ENCODE measurements at places on chromosomes 4 and X. TPM values are rescaled to one million over a fixed set of nuclear protein-coding genes. Genes with fewer than 3 reads are reported as not detected.

DNA sequence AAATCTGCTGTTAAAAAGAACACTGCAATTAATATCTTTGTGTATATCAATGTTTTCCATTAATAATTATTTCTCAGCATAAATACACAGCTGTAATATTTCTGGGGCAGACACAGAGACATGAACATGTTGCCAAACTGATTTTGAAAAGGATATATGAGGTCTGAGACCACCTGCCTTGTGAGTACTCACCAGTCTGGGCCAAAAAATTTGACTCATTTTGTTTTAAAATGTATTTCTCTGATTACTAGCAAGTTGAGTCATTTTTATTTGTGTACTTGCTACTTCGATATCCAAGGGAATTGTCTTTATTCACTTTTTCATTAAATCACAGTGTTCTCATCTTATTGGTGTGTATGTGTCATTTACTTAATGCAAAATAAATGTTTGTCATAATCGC lies 8.5 kb upstream of the RAI2 start:
- DNase-seq, result no peak

- DNase-seq, result no peak
These were observed 111.3 kb upstream of the ELOVL6 start for GRCh38 chr4:110309675-110310074.

DNA sequence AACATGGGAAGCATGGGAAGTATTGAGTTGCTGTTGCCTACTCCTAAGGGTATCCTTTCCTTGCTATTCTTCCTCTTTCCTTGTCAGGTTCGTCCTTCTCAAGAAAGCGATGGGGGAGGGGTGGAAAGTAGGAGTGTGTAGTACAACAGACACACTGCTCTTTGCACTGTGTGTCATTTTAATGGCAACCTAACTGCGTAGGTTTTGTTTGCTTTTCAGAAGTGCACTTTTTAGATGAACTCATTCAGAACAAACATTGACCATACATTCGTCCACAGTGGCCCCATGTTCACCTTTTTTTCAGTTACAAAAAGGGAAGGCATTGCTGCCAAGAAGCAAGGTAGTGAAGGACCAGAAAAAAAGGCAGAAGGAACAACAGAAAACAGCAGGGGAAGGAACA lies 10.2 kb upstream of the YIPF6 start:
- DNase-seq, result no peak

PSAPL1 gene
- total RNA-seq, result not detected

- no peak for DNase-seq
These were observed 211.5 kb downstream of the DHX15 start for GRCh38 chr4:24372881-24373280.

DEFB131A gene
- not detected for total RNA-seq

- DNase-seq, result no peak
These were observed 74.4 kb downstream of the RPS3A start for GRCh38 chr4:151173871-151174270.

DNA sequence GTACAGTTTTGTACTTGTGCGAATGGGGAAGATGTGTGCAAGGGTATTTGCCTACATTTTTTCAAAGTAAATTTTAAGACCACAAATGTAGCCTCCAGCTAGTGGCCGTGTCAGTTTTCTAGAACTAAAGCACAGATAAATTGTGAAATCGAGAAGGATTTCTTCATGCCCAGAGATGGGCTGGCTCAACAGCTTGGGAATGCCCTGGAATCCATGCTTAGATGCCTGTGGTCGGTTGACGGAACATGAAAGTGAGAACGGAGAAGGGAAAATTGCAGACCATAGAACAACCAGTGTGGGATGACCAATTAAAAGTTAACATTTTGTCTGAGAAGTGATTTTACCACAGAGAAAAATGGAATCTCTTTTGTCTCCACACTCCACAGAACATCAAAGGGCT lies 73.2 kb upstream of the VCX2 start:
- no peak for DNase-seq

TLR3 gene
- total RNA-seq, result 0.40 TPM

DNA sequence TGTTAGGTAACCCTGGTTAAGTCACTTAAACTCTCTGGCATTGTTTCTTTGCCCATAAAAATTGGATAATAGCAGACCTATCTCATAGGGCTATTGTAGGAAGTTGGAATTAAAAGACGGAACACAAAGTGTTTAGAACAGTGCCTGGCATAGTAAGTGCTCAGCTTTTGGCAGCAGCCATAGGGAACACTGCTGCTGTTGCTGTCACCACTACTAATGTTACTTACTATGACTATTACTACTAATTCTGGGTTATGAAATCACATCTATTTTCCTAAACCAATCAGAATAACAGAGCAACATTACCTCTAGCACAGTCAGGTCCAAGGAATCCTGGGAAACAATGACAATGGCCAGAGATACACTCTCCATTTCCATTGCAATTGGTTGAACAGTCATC lies 300.0 kb downstream of the SH2D1A start:
- no peak for DNase-seq

MBTPS2 gene
- total RNA-seq, result 3.5 TPM

DNA sequence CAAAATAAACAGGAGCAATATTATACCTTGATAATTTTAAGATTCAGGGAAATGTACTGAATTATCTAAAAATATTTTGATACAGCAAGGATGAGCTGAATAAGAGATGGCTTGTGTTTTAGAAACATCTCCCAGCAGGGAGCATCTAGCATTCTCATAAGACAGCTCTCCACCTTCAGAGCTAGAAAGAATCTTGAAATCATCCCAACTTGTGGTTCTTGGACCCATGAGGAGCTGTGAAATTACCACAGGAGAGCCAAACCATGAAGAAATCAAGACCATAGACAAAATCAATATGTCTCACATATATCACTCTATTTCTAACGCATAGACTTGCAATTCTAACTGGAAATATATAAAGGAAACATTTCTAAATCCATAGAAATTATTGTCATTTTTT lies 210.6 kb upstream of the DKK2 start:
- DNase-seq, result no peak

- DNase-seq, result no peak
These were observed 467.4 kb downstream of the BCOR start for GRCh38 chrX:39630344-39630743.

GRCh38 chr4:55183926-55184599 lies 58.7 kb upstream of the KDR start:
- peak; percentile 81 for DNase-seq

TLR1 gene
- 5.0 TPM for total RNA-seq

GRCh38 chr4:31230594-31230993 lies 510.4 kb downstream of the PCDH7 start:
- DNase-seq, result no peak

DNA sequence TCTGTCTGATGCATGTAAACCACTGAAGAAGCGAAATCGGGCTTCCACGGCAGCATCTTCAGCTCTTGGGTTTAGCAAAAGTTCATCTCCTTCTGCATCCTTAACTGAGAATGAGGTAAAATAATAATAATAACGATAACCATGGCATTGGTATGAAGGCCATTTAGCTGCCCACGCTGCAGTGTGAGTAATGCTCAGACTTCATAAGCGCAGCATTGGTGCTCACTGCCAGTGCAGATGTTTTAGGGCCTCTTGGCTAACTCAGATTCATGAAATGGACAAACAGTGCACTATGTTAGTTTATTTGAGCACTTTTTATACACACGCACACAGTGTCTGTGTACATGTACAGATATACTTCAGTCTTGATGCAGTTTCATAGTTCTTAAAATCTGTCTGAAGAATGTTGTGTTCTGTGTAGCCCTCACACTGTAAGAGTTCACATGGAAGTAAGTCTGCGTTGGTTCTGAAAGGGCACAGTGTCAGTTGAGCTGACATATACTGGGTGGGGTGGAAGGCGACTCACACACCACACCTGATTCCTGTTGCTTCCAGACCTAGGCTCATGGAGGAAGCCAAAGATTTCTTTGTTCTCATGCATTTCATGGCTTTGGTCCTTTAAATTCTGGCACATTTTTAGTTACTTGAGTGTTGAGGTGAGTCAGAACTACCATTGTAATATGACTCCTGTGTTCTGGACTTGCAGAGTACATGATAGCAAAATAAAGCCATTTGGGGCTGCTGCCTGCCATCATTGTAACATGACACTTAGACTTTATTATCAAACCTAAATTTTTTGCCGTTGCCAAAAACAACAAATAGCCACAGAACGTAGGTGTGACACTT lies 68.7 kb downstream of the NSD2 start:
- peak; percentile 71 for DNase-seq

- no peak for DNase-seq
These were observed 118.1 kb downstream of the ATXN3L start for GRCh38 chrX:13201605-13202219.

DNA sequence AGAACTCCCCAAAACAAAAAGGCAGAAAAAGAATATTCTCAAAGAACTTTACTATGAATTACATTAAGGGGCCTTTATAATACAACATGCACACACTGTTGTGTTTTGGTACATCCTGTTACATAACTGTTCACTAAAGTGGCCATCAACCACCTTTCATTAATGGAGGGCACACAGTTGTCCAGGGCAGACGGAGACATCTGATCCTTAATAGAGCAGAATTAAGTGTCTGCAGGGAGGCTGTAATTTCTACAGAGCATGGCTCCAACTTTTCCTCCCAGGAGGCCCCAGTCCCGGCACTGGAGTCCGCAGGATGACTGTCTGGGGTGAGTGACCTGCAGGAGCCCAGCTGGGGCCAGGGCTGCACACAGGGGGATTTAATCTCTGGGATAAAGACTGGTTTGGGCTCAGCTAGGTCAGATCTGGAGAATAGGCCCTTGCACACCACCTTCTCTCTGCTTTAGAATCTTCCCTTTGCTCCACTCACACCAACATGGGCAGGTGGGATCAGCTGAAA lies 233.4 kb downstream of the MAML3 start:
- no peak for DNase-seq

DNA sequence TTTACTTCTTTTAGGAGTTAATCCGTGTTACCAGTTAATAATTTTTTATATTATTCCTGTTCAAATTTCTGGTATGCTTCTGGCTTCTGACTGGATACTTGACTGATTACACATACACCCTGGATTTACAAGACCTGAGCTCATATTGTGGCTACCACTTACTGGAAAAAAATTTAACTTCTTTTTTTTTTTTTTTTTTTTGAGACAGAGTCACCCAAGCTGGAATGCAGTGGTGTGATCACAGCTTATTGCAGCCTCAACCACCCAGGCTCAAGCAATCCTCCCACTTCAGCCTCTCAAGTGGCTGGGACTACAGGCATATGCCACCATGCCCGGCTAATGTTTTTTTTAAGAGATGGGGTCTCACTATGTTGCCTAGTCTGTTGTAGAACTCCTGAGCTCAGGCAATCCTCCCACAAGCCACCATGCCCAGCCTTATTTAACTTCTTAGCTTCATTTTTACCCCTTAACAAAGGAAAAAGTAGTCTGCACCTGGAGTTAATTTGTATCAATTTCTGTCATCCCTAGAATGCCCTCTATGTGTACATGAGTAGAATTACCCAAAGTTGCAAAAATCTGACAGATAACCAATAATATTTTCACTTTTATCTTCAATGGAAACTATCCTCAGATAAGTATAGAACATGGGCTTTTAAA lies 50.3 kb downstream of the TMEM165 start:
- DNase-seq, result no peak

L1CAM gene
- total RNA-seq, result under 0.01 TPM

MAOB gene
- total RNA-seq, result not detected

DNA sequence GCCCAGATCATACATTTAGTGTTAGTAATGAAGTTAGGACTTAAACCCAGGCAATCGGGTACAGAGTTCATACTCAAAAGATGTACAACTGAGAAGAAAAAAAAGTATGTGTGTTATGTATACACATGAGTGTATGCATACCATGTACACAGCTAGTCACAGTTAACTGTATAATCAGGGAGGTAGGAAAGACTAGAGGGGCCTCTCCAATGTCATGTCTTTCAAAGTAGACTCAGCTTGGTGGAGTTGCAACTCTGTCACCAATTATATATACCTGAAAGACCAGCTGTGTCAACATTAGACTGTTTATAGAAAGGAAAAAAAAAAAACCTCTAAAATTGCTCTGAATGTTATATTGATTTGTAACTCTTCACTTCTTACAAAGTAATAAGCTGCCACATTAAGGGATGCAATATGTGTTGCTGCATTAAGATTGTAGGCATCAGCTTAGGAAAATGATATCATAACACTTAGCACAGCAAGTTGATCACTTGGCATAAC lies 167.5 kb downstream of the DCTD start:
- DNase-seq, result no peak

TRPC5OS gene
- not detected for total RNA-seq

DNA sequence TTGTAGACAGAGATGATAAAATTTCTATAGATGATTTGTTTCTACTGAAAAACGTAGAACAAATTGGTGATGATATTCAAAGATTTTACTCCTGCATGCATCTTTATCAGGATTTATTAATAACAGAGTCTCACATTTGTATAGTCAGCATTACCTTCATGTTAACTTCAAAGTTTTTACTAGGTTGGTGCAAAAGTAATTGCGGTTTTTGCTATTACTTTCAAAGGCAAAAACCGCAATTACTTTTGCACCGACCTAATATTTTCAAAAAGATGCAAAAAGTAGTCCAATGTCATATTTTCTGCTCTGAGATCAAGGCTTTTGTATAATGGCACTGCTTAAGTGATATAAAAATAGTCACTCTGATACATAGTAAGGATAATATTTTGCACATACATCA lies 536.4 kb upstream of the ADGRL3 start:
- no peak for DNase-seq

- DNase-seq, result no peak
These were observed 1165.7 kb upstream of the IGFBP7 start for GRCh38 chr4:58275856-58276255.

VCX gene
- total RNA-seq, result not detected

- peak; percentile 67 for DNase-seq
These were observed 882 bp downstream of the MRFAP1 start for GRCh38 chr4:6641164-6641970.

- DNase-seq, result no peak
These were observed 209.8 kb upstream of the NDST4 start for GRCh38 chr4:115323106-115323707.

- DNase-seq, result no peak
These were observed 66.3 kb downstream of the SRPX start for GRCh38 chrX:38154340-38154739.

HMX1 gene
- not detected for total RNA-seq

- DNase-seq, result no peak
These were observed 20.8 kb downstream of the SPON2 start for GRCh38 chr4:1151541-1151940.

DNA sequence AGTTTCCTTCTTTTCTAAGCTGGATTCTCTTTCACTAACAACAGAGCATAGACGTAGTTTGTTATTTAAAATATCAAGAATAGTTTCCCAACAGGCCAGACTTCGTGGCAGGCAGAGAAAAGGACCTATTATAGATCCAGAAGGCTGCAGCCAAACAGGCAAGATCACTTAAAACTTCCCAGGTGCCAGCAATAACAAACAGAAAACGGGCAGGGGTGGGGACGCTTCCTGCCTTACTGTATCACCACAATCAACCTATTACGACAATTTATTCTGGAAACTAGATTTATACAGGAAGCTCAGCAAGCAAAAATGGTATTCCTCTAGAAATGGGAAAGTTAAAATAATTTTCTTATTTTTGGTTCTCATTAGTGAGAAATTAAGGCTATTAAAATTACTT lies 22.1 kb downstream of the RWDD4 start:
- peak; percentile 33 for DNase-seq

GPAT3 gene
- 23.4 TPM for total RNA-seq

GRCh38 chrX:13433298-13433605 lies 113.4 kb upstream of the ATXN3L start:
- DNase-seq, result peak; percentile 75

All from lung microvascular endothelial cell (primary cell).